NCI-H146 (cell line): ENCODE measurements at places on chromosomes 4 and X.
A peak's percentile ranks its signal among the peaks of the same experiment; 100 is the strongest.

GRCh38 chr4:165464376-165464775 lies 85.6 kb downstream of the CPE start:
- no peak for DNase-seq

DNA sequence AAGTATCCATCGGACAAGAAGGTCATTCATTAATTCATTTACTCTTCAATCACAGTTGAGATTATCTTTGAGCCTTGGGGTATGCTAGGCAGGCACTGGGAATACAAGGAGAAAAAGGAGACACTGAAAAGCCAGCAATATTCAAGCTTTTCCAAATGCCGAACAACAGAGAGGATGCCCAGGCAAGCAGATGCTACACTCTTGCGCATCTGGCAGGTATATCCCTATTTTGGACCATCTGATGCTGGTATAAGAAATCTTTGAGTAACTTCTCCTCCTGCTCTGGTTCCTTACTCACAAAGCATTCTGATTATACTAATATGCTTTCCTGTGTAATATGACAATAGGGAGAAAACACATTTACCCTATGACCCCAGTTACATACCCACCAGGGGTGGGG lies 354.9 kb downstream of the CBLL2 start:
- no peak for DNase-seq

- DNase-seq = no peak
Observed at GRCh38 chrX:136608295-136608933, 39.5 kb upstream of the CD40LG start.

GRCh38 chrX:108696690-108697089 lies 39.7 kb downstream of the IRS4 start:
- DNase-seq = no peak

- no peak for DNase-seq
Observed at GRCh38 chr4:147879676-147880075, 147.8 kb downstream of the ARHGAP10 start.

- no peak for DNase-seq
Observed at GRCh38 chr4:158280856-158281255, 70.6 kb downstream of the TMEM144 start.

GRCh38 chr4:37490391-37491347 lies 195.5 kb downstream of the RELL1 start:
- DNase-seq = no peak

GRCh38 chrX:153782313-153782712 lies 1.5 kb downstream of the SRPK3 start:
- peak; percentile 64 for DNase-seq

- DNase-seq = no peak
Observed at GRCh38 chr4:179151770-179152169, 1709.5 kb upstream of the AGA start.

GRCh38 chr4:91846233-91846632 lies 457.5 kb upstream of the GRID2 start:
- no peak for DNase-seq

GRCh38 chr4:95231681-95232080 lies 317.1 kb downstream of the UNC5C start:
- no peak for DNase-seq

GRCh38 chrX:74324131-74324530 lies 20.2 kb downstream of the ZCCHC13 start:
- DNase-seq = no peak

- no peak for DNase-seq
Observed at GRCh38 chr4:105674011-105674410, 34.5 kb downstream of the INTS12 start.

- no peak for DNase-seq
Observed at GRCh38 chr4:79455216-79455615, 47.2 kb upstream of the GK2 start.

DNA sequence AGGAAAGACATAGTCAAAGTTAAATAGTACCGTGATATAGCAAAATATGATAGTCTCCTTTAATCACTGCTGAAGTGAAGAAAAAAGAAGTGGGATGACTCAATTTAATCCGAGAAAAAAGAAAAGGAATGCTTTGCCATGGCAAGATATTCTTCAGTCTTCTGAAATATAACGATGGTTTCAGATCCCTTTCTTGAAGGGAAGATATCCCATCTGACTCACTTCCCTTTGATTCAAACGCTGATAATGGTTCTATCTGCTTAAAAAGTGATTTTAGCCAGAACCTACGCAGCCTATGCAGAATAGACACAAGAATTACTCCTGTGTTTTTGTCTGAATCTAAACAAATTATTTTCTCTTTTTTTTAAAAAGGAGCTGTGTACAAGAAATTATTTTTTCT lies 68.1 kb upstream of the FTHL17 start:
- no peak for DNase-seq
